Ammon's horn (tissue), 1 donor: ENCODE measurements at places on chromosomes 3 and 15.

- DNase-seq, result no peak
Observed at GRCh38 chr15:40266828-40267304, 16.0 kb downstream of the ANKRD63 start.

DNA sequence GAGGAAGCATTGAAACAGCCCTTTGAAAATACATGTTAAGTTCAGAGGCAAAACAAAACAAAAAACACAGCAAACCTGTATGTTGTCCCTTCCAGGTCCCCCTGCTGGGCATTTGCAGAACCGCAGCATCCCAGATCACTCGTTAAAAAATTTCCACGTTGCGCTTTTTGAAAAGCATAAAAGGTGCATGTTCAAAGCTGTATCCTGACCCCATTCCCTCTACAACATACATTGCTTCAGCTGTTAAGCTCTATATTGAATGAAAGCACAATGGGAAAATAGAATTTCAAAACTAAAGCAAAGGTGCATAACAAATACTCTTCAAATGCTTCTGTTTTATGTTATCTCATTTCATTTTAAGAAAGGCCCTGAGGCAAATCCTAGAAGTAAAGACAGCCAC, 328.3 kb downstream of the THSD4 start:
- DNase-seq, result peak; percentile 36

DNA sequence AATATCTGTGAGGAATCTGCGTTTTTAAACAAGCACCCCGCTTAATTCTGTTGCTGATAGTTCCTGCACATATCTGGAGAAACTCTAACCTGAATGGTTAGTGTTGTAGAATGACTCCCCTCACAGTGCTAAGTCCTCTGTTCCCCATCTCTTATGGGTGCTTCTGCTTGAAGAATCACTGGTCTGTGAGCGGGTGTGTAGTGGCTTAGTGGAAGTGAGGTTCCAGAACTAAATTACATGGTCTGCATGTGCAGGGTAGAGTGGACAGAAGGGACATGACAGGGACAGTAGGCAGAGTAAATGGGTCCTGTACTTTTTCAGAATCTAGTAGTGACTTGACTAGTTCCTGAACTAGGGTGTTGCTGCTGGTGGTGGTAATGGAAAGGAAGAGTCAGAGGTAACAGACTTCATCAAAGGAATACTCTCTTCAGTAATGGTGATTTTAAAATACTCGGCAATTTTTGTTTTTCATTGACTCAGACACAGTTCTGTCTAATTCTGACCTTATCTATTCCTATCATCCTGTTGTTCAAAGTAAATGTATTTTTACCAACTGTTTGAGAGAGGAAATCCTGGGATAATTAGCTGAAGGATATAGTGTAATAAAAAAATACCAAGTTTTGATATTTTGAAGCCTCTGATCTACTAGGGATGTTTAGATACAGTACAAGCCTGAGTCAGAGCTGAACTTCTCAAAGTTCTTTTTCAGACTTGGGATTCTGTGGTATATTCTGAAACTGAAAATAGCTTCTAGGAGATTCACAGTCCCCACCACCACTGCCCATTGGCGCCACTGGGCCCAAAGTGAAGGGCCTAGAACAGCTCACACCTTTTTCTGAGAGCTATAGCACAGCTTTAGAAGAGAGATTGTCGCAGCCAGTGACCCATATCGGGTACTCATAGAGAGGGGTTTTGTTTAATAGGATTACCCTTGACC, 55.5 kb downstream of the FNDC3B start:
- no peak for DNase-seq

DNA sequence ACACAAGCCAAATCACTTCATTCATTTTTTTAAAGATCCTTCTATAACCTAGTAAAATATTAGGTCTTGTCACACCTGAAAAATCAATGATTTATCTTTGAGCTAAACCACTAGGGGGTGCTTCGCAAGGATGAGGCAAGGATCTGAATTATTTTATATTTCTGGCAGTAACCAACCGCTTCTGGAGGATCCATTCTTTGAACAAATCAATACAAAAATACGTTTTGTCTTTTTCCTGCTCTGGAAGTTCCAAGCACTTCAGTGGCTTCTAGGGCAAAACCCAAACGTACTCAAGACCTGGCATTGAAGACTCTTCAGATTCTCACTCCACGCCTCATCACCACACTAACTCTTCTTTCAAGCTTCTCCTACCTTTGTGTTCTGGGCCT, 486 bp downstream of the LSG1 start:
- no peak for DNase-seq

DNA sequence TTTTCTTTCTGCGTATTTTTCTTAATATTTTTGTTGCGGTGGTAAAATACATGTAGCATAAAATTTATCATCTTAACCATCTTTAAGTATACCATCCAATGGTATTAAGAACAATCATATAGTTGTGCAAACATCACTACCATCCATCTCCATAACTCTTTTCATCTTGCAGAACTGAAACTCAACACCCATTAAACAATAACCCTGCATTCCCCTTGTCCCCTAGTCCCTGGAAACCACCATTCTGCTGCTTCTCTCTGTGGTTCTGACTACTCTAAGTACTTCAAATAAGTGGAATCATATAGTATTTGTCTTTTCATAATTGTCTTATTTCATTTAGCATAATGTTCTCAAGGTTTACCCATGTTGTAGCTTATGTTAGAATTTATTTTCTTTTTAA, 67.3 kb upstream of the EOMES start:
- DNase-seq, result no peak

DNA sequence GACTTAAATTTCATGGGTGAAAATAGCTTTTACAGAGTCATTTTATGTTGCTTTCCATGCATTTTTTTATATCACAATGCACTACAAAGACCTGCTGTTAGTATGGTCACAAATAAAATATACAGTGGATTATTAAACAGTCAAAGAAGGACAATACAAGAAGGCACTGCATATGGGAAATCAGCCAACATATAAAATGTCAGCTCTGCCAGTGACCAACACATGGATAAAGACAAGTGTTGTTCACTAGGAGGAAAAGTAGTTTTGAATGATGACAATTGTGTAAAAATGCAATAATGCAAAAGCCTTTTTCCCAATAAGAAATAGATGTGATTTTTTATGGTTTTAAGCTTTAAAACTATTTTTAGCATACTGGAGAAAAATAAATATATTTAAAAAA, 425.3 kb upstream of the CBLB start:
- DNase-seq, result peak; percentile 10

DNA sequence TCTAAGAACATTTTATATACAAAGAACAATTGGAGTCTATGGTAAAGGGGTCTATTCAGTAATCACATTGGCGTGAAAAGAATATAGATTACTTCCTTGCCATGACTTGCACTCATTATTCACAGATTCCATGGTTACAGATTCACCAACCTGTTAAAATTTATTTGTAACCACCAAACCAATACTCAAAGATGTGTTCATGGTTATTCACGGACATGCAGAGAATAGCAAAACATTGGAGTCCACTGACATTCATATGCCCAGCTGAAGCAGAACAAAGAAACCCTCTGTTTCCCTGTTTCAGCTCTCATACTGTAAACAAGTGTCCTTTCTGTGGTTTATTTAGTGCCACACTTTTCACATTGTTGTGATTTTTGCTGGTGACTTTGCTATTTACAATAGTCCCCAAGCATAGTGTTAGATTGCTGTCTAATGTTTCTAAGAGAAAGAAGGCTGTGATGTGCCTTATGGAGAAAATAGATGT, 185.8 kb upstream of the TTC14 start:
- peak; percentile 76 for DNase-seq

GRCh38 chr15:82870727-82871320, 61.4 kb downstream of the WHAMM start:
- no peak for DNase-seq

- peak; percentile 58 for DNase-seq
Observed at GRCh38 chr15:90529371-90530249, at the start of gene CRTC3. Gene CRTC3 (plus strand): TSS chr15:90529923. CDS start chr15:90530072, 149 bp downstream.

GRCh38 chr3:71254281-71255057, 329.1 kb downstream of the FOXP1 start:
- DNase-seq, result no peak

- no peak for DNase-seq
Observed at GRCh38 chr3:151863611-151864010, 9.8 kb upstream of the SUCNR1 start.

- no peak for DNase-seq
Observed at GRCh38 chr3:180048103-180048502, 11.4 kb upstream of the PEX5L start.

DNA sequence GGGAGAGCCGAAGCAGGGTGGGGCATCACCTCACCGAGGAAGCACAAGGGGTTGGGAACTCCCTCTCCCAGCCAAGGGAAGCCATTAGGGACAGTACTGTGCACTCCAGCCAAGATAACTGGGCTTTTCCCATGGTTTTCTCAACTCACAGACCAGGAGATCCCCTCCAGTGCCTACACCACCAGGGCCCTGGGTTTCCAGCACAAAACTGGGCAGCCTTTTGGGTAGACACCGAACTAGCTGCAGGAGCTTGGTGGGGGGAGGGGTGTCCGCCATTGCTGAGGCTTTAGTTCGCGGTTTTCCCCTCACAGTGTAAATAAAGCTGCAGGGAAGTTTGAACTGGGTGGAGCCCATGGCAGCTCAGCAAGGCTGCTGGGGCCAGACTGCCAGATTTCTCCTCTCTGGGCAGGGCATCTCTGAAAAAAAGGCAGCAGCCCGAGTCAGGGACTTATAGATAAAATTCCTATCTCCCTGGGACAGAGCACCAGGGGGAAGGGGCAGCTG, 129.6 kb upstream of the LMCD1 start:
- no peak for DNase-seq

- no peak for DNase-seq
Observed at GRCh38 chr3:4672725-4673275, 179.7 kb downstream of the ITPR1 start.

DNA sequence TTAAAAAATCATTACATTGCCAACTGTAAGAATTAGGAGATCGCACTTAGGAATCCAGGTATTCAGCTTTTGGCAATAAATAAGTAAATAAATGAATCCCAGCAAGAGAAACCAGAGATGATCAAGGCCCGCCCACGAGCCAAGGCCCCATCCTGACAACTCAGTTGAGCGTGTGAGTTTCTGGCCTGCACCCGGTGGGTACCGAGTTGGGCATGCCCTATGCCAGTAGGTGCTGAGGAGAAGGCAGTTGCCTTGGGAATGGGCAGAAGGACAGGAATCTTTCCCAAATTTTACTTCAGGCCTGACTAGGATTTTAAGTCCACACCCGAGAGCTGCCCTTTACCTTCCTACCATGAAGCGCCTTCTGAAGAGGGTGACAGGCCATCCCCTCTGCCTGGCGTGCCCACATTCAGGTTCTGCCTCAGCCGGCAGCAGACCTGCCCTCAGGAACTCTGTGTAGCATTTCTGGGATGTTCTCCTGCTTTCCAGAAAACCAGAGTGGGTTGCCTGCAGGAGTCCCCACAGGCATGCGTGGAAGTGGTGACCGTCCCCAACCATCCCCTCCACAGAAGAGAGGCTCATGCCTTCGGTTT, 99.3 kb upstream of the ALDH1A3 start:
- peak; percentile 1 for DNase-seq

DNA sequence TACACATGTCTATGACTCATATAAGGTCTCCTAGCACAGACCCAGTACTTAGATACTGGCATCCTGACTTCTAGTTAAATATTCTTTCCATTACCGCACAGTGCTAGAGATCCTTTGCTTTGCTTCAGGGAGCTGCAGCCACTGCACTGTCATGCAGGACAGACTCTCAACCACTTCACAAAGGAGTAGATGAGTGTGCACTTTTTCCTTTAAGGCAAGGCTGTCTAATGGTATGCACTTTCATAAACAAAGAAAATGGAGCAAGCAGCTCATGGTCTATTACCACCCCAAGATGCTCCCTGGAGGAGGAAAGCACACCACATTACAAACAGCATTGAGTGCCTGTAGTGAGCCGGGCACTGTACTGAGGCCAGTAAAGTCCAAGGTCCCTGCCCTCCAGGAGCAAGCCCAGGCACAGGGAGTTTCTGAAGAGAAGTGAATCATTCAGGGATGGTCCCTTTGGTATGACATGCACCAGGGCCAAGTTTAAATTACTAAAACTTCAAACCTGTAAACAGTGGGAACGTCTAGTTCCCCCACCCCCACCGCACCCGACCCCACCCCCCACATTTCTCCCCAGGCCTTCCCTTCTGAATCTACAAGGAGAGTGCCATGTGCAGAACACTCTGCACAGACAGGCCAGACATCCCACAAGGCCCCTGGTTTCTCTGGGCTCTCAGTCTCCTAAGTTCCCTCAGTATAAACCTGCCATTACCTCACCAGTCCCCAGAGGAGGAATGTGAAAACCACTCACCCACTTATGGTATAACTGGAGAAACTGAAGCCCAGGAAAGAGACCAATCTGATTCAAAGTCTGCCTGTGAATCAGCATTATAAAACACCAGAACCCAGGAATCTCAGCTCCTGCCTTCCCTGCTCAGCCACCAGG, 107.8 kb upstream of the BCL6 start:
- DNase-seq, result no peak

DNA sequence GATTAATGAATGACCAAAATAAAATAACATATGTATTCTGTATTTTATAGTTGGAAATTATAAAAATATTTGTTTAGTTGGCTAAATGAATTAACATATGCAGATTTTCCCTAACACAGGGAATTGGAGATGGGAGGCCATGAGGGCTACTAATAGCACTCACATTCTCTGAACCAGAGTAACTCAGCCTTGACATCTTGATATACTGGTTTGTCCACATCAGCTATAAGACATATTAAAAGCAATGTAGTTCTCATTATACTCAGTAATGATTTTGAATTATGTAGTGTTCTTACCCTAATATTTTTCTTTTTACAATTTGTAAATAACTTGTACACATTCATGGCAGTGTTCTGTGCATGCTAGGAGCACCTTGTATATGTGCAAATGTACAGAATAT, 255.9 kb downstream of the EPHA6 start:
- DNase-seq, result no peak

- no peak for DNase-seq
Observed at GRCh38 chr3:136021803-136022202, 56.3 kb downstream of the PPP2R3A start.

DNA sequence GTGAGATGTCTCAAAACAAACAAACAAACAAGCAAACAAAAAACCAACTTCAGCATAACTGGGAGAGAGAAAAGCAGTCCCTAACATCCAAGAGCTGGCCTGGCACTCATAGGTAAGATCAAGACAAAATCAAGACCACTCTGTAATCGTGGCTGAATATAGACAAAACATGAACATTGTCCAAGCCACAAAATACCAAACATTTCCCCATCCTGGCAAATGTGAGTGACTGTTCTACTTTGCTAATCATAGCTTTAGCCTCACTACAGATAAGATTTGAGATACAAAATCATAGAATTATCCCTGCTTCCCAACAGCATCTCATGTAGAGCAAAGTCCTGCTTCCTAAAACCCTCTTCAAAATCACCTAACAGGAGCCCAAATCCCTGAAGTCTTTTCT, 116.7 kb upstream of the PRTG start:
- no peak for DNase-seq

GRCh38 chr3:13002398-13003124, 70.7 kb downstream of the IQSEC1 start:
- DNase-seq, result no peak
